ENCODE measurements at places on chromosomes 11 and 22. TPM values are rescaled to one million over a fixed set of nuclear protein-coding genes. Genes with fewer than 3 reads are reported as not detected.

The BIK gene
- not detected for total RNA-seq

The CRYBB2 gene
- total RNA-seq, result not detected

The CRYAB gene
- total RNA-seq, result 60.2 TPM

The C11orf65 gene
- 1.6 TPM for total RNA-seq

The CARD10 gene
- total RNA-seq, result 5.8 TPM

The IGSF9B gene
- total RNA-seq, result 1.7 TPM

The IL10RA gene
- total RNA-seq, result not detected

The FAM83F gene
- not detected for total RNA-seq

The TIGD3 gene
- not detected for total RNA-seq

The OR4A15 gene
- total RNA-seq, result not detected

The CATSPERZ gene
- not detected for total RNA-seq

The SLC22A25 gene
- not detected for total RNA-seq

The CELSR1 gene
- 4.3 TPM for total RNA-seq

The P2RY6 gene
- not detected for total RNA-seq

The SPDYC gene
- total RNA-seq, result not detected

The KCNE3 gene
- 0.18 TPM for total RNA-seq

The GNAZ gene
- total RNA-seq, result 1.3 TPM

The ASCL2 gene
- not detected for total RNA-seq

The SCGB1D2 gene
- total RNA-seq, result not detected

The TSGA10IP gene
- not detected for total RNA-seq

The DLAT gene
- total RNA-seq, result 35.0 TPM

The DGKZ gene
- 27.1 TPM for total RNA-seq
